NCI-H2029 treated with DMSO at 0.1 percent for 48 hours (cell line): ENCODE measurements at places on chromosomes 6 and 20.

GRCh38 chr20:50694379-50695134 lies 3.2 kb upstream of the RIPOR3 start:
- no peak for DNase-seq

DNA sequence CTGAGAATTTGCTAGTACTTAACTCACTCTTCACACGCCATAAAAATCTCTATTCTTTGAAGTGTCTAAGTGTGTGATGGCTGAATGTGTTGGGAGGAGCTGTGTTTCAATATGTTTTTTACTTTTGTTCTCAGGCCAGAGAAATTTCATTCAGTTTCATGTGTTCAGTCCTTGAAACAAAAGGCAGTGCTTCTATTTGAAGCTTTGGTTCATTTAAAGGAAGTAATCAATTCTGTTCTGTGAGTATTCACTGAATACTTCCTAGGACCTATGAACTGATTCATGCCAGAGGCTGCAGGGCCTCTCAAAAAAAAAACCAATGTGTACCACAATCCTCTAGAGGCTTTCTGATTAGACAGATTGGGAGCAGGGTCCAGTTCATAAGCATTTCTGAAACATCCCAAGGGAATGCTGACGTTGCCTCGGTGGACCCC lies 12.4 kb upstream of the F13A1 start:
- no peak for DNase-seq

DNA sequence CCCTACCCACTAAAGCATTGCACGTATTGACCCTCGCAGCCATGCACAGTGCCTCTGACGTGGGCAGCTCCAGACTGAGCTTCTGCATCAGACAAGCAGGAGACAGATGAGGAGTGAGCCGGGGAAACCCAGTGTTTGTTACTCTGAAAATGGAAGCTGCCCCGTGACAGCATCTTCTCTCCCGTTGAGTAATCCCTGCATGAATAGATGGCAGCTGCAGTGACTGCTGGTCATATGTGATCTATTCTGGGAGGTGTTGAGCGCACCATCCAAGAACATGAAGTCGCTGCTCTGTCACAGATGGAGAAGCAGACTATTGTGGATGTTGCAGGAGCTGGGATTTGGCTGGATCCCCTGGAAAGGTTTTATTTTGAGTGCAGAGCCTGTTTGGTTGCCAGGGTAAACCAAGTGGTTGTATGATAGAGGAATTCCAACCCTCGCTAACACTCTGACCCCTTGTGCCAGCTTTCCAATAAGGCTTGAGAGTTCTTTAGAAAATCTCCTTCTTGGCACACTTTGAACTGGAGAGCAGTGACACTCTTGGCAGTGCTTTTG lies 242.2 kb downstream of the NRN1 start:
- no peak for DNase-seq

DNA sequence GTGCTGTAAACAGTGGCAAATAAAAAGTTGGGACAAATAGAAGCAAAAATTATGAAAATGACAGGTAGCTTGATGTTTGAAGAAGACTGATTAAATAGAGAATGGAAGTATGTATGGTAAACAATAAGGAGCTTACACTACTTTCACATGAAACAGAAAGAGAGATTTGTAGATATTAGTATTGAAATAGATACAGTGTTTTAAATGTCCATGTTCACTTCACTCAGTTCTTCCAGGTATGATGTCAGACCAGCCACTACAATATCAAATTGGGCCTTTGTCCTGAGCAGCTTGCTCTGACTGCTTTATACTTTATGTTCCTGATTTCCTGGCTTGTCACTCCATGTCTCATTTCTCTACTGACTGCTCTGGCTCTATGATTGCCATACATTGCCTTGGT lies 107.5 kb downstream of the CENPW start:
- DNase-seq: no peak

DNA sequence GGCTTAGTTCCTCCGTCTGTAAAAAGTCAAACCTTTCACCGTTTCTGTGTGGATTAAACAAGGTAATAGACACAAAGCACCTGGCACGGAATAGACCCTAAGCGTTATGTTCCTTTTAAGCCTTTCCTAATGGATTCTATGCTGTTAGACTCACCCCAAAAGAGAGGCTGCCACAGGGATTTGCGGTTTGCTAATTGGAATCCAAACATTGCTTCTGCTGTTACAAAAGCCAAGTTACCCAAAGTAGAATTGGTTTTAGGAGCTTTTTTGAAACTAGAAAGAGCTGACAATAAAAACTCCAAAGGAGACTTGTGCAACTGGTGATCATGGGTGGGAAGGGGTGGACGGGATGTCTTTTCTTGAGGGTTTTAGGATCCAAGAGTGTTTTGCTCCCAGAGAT lies 178.0 kb downstream of the BMP7 start:
- DNase-seq: no peak

DNA sequence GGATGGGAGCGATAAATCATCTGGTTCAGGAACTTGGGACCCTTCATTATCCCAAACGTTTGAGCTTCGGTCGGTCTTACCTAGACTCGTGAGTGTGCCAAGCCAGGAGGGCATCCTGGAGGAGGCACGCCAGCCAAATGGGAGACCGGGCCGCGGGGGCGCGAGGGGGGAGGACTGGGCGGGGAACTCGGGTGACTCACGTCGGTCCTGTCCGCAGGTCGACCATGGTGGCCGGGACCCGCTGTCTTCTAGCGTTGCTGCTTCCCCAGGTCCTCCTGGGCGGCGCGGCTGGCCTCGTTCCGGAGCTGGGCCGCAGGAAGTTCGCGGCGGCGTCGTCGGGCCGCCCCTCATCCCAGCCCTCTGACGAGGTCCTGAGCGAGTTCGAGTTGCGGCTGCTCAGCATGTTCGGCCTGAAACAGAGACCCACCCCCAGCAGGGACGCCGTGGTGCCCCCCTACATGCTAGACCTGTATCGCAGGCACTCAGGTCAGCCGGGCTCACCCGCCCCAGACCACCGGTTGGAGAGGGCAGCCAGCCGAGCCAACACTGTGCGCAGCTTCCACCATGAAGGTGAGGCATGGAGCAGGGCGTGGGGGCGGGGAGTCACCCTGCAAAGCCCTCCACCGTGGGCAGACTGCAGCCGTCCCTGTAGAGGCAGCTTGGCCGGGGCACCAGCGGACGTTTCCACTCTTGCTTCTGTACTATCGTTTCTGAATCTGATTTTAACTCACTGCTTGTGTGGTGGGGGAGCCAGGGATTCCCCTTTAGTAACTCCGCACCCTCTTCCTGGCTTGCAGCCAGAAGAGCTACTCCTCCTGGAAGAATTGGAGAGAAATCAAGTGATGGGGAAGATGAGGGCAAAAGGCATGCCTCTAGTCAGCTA lies 2.7 kb downstream of the BMP2 start:
- no peak for DNase-seq

DNA sequence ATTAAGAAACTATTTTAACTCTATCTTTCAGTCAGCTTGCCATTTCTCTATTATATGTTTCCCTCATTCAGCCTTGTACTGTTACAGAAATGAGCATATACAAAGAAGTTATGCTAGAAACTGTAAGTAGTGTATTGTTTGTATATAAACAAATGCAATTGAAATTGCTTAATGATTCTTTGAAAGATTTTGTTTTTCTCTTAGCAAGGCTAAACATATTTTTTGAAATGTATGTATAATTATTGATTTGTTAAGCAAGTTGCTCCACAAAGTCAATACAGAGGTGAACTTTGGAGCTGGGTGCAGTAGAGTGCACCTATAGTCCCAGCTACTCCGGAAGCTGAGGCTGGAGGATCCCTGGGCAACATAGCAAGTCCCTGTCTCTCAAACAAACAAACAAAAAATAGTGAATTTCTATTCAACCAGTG lies 253.6 kb downstream of the RNGTT start:
- no peak for DNase-seq

GRCh38 chr6:26019261-26019830 lies 56.7 kb downstream of the TRIM38 start:
- peak; percentile 73 for DNase-seq

GRCh38 chr20:63744574-63745423 lies 5.2 kb downstream of the SLC2A4RG start:
- DNase-seq: no peak

DNA sequence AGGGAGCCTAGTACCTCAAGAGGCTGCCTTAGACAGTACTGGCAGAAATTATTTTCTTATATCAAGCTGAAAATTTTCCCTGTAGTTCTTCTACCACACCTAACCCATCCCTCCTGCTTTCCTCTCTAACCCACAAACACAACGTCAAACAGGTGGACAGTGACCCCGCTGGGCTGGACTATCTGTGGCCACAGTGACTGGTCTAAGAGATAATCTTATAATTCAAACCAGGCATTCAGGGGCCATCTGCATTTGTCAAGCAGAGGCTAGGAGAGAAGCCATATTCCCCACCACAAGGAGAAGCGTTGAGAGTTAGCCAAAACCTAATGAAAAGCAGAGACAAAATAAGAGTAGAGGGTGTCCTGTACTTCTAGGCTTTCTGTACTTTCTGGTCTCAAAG lies 8.2 kb downstream of the HDDC2 start:
- DNase-seq: no peak
